HFF-Myc (cell line): ENCODE measurements at places on chromosomes 11 and 22.

GRCh38 chr22:27306771-27307170 is 494.8 kb downstream of the MN1 start:
- no peak for DNase-seq

DNA sequence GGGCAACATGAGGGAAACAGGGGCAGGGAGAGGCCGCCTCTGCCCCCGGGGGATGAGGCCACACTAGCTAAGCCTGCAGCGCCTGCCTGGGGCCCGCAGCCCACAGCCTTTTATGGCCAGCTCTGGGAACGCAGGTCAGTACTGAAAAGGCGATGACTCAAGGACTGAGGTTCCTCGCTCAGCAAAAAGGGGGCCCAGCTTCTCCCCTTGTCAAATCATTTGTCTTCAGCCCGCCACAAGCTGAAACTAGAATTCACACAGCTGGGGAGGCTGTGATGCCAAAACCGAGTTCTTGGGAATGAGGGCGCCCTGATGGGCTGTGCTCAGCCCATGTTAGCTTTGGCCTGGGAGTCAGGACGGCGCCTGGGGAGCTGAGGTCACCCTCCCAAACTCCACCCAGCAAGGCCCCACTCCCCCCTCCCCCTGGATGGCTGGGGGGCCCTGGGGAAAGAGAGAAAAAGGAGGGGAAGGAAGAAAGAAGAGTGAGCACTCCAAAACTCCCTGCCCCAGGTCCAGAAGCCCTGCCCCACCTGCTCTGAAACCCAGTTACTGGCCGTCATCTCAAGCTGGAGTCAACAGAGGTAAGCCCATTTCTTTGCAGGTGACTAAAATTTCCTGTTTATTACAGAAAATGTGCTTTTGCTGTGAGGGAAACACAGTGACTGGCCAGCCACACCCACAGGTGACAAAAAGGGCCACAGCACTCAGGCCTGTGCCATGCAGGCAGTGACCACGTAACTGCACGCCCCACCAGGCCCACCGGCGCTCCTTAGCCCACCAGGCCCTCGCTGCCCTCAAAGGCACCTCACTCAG is 13.7 kb downstream of the EHD1 start:
- DNase-seq = no peak

- DNase-seq = peak; percentile 58
Observed at GRCh38 chr11:26842478-26843282, 120.8 kb upstream of the SLC5A12 start.

DNA sequence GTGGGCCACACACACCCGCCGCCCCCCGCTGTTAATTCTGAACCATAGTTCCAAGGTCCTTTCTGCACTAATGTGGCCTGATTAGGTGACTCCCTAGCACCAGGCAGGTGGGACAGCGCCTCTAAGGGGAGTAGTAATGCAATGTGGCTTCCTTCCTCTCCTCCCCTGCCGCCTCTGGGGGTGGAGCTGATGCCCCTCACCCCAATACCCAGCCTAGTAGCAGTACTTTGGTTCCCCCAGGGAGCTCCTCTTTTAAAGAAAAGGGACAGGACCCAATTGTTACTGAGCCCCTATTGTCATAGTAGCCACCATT is 14.4 kb downstream of the RTN4RL2 start:
- no peak for DNase-seq

DNA sequence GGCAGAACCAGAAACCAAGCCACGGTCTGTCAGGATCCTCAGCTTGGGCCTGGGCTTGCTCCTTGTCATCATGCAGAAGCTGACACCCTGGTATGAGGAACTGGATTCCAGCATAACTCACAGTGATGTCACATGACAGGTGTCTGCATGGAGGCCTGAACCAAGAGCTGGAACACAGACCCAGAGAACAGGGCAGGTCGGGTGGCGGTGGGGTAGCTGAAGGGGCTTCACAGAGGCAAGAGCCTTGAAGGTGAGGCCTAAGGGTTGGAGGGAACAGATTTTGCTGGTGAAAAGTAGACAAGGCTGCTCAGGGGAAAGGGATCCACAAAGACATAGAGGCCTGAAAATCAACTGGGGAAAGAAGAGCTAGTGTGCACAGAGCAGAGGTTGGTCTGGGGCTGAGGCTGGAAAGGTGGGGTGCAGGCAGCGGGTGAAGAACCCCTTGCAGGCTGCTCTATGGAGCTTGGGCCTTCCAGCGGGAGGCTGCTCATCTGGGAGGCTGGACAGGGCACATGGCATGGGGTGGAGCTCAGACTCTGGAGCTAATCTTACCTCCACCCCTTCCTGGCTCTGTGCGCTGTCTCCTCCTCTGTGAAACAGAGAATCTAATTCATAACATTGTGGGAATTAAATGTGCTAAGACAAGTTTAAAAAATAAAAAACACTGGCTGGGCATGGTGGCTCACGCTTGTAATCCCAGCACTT is 18.4 kb upstream of the RPS3 start:
- DNase-seq = no peak

DNA sequence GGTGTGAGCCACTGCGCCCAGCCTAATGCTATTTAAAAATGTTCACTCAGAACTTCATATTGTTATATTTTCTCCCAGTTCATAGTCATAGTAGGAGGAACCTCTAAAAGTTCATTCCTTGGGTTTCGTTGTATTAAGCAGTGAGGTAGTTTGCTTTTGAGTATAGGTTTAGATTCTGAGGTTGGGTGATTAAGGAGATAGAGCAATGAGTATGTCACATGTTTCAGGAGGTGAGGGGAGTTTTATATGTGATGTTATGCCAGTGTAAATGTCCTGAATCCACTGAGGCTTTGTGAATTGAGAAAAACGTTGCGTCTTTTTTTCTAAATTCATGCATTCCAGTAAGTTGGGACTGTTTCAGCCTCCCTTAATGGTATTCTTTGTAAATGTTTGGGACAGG is 4.2 kb downstream of the UBE2L3 start:
- no peak for DNase-seq

DNA sequence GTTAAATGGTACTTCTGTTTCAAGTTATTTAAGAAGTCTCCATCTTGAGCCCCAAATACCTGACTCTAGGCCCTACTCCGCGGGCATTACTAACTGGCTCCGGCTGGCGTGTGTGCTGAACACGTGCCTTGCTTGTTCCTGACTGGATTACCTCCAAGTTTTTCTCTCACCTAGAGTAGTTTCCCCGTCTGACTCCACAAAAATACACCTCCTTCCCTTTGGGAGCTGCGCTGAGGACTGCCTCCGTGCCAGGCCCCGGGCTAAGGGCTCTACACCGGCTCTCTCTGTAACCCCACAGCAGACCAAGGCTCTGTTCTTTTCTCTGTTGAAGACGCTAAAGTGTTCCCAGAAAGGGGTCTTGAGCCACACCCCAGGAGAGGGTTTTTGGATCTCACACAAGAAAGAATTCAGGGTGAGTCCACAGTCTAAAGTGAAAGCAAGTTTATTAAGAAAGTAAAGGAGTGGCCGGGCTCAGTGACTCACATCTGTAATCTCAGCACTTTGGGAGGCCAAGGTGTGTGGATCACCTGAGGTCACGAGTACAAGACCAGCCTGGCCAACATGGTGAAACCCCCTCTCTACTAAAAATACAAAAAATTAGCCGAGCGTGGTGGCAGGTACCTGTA is 61.8 kb downstream of the ANO1 start:
- no peak for DNase-seq

DNA sequence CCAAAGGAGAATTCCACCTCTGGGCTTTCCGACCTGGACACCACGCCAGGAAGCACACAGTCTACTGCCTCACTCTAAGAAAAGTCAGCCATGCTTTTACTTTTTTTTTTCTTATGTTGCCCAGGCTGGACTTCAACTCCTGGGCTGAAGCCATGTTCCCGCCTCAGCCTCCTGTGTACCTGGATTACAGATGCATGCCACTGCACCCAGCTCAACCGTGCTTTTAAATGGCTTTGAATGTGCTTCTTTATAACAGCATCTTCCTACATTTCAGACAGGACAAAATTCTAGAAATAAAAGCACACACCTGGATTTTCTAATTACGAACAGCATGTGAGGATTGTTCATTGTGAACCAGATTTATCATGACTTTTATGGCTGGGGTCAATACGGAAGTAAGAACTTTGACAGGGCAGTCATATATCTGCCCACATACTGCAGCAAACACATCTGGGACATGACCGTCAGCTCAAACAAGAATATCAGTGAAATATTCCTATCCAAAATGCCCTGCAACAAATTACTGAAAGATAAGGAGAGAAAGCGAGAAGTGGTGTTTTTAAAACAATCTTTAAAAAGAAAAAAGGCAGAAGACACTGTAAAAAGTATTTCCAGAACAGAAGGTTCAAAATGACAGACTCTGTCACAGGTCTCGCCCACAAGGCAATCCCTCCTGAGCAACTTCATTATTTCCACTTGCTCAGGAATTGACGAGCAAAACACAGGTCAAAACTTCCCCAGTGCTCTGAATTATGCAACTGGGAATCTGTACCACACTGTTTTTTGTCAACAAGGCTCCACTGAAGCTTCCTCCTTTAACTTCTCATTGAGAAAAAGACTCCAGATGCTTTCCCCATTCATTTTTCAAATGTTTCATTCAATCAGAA is 42.1 kb downstream of the PACSIN2 start:
- no peak for DNase-seq

DNA sequence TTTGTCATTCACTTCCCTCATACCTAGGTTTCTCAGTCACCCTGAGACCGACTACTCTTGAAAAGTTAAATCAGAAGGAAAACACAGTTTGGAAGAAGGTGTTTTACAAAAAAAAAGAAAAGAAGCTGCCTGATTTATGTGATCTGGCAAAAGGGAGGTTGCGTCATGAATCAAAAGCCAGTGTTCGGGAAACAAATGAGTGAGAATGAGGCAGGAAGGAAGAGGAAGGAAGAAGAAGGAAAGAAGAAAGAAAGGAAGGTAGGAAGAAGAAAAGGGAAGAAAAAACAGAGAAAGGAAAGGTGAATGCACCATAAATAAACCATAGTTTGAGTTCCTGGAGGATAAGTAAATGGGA is 314.6 kb downstream of the BLID start:
- DNase-seq = no peak

DNA sequence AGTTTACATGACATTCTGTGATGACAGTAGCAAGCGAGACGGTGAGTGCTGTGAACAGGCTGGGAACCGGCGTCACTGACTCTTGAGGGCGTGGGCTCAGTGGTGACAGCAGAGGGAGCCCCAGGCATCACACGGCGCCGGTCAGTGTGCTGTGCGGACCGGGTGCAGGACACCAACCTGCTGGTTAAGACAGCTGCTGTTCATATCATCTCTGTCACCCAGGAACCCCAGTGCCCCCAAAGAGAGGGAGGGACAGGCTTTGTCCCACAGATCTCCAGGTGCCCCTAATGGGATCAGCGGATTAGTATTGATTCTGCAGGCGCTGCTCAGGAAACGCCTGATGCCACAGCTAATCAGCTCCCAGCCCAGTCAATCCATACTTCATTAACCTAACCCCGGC is 18.4 kb downstream of the B3GAT1 start:
- no peak for DNase-seq

DNA sequence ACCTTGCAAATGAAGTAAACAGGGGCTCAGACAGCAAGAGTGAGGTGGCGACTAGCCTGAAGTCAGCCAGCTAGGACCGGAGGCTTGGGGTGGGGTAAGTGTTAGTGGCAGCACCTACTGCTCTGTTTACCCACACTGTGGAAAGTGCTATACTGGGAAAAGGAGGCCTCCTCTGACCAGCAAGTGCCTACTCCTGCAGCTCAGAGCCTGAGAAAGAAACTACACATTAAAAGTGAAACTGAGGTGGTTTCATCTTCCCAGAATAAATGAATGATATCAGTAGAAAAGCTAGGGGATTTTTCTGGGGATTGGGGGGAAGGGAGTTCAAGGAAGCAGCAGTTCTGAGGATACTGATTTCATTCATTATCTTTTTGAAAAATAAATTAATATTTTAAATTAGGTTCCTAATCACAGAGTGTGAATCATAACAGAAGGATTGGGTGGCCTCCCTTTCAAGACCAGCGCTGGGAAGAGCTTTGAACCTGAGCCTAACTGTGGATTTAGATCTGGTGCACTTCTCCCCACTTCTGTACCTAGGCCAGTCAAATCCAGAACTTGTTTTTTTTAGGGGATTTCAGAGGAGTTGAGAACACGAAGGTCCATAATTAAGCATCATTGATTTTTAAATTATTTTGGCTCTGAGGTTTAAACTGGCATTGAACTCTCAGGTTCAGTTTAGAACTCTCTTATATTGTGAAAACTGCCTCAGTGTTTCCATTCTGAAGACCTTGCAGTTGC is 48.1 kb upstream of the GRAMD1B start:
- DNase-seq = no peak

- no peak for DNase-seq
Observed at GRCh38 chr11:88421530-88421929, 84.0 kb upstream of the CTSC start.

DNA sequence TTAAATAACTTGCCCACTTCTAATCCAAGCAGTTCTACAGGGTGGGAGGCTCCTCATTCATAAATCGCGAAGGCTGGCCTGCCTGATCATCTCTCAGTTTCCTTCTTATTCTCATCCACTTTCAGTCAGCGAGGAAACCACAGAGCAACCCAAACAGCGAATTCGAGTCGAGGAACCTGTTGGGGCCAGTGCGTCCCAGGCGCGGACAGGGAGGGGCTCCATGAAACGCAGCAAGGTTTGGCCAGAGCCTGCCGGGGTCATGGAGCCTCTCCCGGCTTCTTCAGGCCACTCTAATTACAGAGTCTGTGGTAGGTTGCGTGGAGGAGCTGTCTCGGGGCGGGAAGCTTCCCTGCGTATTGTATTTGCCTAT is 741 bp upstream of the NAV2 start:
- no peak for DNase-seq

GRCh38 chr22:40955571-40955970 is 4.4 kb downstream of the RBX1 start:
- peak; percentile 35 for DNase-seq

DNA sequence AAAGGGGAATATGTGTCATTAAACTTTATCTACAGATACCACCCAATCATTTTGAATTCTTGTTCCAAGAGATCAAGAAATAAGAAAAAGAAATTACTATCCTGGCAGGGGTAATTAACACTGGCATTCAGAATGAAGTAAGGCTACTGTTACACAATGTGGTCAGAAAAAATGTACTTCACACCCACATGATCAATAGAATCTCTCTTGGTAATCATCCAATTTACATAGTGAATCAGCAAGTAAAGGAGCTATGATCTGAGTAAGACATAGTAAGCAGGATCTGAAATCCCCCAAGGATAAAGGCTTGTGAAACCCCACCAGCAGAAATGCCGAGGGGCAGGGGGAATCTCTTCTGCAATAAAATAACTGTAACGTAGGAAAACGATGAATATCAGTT is 466.5 kb downstream of the FAM181B start:
- no peak for DNase-seq

DNA sequence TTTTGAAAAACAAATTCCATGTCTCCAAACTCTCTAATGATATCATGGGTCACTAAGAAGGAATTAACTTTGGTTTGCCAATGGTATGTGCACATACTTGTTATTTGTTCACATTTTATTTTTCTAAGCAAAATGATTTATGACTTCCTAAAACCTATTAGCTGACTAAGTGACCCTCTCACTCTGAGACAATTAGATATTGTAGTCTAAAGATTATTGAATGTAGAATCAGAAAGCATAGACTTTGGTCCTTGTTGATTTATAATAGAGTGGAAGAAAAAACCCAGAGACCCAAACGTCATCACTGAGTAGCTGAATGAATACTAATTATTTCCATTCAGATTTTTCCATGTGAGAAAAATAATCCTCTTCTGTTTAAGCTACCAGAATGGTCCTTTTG is 243.5 kb upstream of the ANO3 start:
- DNase-seq = no peak

- no peak for DNase-seq
Observed at GRCh38 chr22:19337137-19337536, 45.6 kb upstream of the CLTCL1 start.

GRCh38 chr22:28095316-28096095 is 176.4 kb upstream of the PITPNB start:
- no peak for DNase-seq
